ENCODE measurements at places on chromosomes 5 and 9.

DNA sequence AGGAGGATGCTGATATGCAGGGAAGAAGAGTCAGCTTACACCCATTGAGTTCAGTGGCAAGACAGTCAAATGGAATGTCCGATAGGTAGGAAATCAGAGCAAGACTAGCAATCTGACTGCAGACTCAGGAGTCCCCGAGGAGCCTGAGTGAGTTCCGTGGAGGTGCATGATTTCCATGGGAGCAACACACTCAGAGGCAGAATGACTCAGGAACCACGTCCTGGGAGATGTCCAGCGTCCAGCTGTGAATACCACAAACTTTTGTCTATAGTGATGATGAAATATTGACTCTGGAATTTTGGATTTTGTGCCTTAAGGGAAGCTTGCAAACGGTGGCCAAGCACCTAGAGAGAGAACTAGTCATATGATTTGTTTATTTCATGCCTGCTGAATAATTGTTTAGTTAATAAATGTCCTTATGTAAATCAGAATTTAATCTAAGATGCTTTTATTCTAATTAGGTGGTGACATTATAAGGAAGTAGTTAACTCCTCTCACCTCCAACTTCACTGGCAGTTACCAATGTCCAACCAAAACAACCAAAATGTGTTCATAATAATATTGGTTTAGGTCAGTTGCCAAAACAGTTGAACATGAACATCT lies 100.4 kb downstream of the PDE4D start:
- DNase-seq, result no peak

GRCh38 chr5:6902094-6902493 lies 188.9 kb downstream of the TENT4A start:
- no peak for DNase-seq

GRCh38 chr5:2767089-2767488 lies 15.6 kb upstream of the IRX2 start:
- DNase-seq, result no peak

GRCh38 chr9:128550226-128550625 lies 2.2 kb upstream of the SPTAN1 start:
- DNase-seq, result no peak

DNA sequence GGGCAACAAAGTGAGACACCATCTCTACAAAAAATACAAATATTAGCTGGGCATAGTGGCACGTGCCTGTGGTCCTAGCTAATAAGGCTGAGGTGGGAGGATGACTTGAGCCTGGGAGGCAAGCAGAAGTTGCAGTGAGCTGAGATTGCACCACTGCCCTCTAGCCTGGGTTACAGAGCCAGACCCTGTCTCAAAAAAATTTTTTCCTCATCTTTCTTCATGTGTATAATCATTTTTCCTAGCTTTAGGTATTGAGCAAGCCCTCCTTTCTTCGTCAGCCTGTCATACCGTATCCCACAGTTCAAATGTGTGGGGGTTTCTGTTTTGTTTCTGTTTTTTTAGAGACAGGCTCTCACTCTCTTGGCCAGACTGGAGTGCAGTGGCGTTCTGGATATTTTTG lies 41.3 kb downstream of the EHMT1 start:
- DNase-seq, result no peak

- no peak for DNase-seq
Measured at GRCh38 chr5:65268525-65268924, 213.2 kb downstream of the ADAMTS6 start.

DNA sequence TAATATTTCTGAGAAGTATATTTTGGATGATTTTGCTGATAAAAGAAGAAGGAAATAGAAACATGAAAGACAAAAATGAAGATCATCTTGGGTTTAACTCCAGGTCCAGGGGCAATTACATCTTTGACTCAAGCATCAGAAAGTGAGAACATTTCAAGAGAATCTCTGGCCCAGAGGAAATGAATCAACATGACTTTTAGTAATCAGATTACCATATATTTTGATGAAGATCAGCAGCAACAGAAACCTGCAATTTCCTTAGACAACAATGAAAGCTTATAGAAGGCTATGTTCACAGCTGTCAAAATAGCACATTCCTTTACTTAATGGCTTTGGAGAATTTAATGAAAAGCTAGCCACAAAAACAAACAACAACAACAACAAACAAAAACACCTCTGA lies 638.1 kb downstream of the EFNA5 start:
- no peak for DNase-seq

Measured in activated CD4-positive, alpha-beta memory T cell treated with anti-CD3 and anti-CD28 coated beads, Interleukin-2, amount 10 ng/mL, durations not matched to agents 7 days and 5 days (primary cell).